ENCODE measurements at places on chromosomes 16 and 17. TPM values are rescaled to one million over a fixed set of nuclear protein-coding genes. Genes with fewer than 3 reads are reported as not detected.

DNA sequence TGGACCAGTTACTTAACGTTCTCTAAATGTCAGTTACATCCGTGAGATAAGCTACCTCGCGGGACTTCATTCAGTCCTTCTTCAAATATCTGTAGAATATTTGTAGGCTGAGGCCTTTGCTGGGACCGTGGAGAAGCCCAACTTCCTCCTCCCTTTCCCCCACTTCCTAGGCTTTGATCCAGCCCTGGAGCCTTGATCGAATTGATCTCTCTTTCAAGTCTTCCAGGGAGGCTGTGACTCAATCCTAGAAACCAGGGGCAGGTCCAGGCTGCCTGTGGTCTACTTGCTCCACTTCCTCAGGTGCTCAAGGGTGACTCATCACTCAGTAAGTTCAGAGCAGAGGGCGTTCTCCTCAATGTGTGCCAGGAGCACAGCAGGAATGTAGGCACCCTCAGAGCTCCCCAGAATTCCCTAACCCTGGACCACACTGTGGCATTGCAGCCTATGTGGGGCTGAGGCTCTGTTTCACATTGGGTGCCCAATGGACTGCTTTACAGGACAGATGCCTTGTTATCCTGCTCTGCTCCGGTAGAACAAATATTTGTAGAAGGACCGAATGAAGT, 11.2 kb upstream of the CEP20 start:
- DNase-seq = no peak
- peaks cover 2% of the 10 kb centered on the region for H3K4me1 ChIP-seq
- H3K4me3 ChIP-seq = no peak overlapping the region
- H3K27me3 ChIP-seq = no peaks in the 10 kb centered on the region
- H3K36me3 ChIP-seq = no peaks in the 10 kb centered on the region

DNA sequence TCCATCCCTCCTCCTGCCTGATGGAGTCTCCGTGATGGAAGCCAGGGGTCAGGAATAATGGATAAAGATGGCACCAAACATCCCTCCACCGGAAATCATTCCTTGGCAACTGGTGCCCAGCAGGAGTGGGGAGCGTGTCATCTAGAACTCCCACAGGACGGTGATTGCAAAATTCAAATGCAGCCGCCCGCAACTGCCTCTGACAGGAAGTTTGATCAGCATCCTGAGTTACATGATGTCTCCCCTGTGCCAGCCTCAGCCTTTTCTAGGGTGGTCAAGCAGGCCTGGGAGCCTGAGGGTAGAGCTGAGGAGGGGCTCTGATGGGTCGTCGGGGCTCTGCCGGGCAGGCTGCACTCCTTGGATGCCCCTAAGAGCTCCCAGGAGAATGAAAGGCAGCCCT, 52.8 kb downstream of the GSG1L start:
- no peak overlapping the region for H3K4me3 ChIP-seq
- peaks cover 31% of the 10 kb centered on the region for H3K27me3 ChIP-seq
- no peaks in the 10 kb centered on the region for H3K36me3 ChIP-seq
- H3K4me1 ChIP-seq = no peaks in the 10 kb centered on the region

GRCh38 chr17:6408276-6408675, 26.6 kb downstream of the AIPL1 start:
- H3K27me3 ChIP-seq = peaks cover 5% of the 10 kb centered on the region
- no peaks in the 10 kb centered on the region for H3K36me3 ChIP-seq
- no peaks in the 10 kb centered on the region for H3K4me1 ChIP-seq

- no peak overlapping the region for H3K4me3 ChIP-seq
- H3K4me1 ChIP-seq = peaks cover 27% of the 10 kb centered on the region
- no peaks in the 10 kb centered on the region for H3K36me3 ChIP-seq
- H3K27ac ChIP-seq = no peak overlapping the region
These were observed 753 bp downstream of the SLC16A11 start for GRCh38 chr17:7043182-7043496.

- peaks cover 23% of the 10 kb centered on the region for H3K4me1 ChIP-seq
- peaks cover 20% of the 10 kb centered on the region for H3K36me3 ChIP-seq
- no peak overlapping the region for H3K4me3 ChIP-seq
- peak overlapping the region; percentile 85 for H3K27ac ChIP-seq
- no peaks in the 10 kb centered on the region for H3K27me3 ChIP-seq
These were observed 42.3 kb downstream of the PIPOX start for GRCh38 chr17:29085223-29085622.

DNA sequence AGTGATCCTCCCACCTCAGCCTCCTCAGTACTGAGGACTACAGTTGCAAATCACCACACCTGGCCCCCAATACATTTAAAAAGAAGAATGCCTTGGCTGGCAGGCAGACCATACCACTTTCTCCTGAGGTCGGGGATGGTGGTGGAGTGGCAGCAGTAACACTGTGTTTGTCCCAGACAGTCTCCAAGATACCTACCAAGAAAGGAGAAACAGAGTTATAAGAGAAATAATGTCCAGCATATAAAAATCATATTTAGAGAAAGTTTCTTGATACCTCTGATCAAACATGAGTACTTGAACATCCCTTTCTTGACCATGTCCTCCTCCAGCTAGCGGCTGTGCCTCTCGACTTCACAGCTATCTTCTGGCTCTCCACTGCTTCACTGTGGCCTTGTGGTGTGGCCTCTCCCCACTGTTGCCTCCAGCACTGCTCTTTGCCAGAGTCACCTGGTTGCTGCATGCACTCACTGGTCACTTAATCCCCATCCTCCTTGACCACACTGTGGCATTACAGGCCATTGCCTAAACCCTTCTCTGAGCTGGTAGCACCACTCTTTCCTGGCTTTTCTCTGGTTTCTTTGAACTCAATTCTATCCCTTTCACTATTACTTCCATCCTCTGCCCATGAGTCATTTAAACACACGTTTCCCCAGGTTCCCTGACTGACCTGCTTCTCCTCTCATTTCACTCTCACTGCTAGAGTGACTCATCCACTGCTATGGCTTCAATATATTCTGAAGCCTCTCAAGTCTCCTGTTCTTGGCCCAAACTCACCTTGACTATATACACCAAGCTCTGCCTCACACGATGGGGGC, 45.2 kb downstream of the XPO6 start:
- H3K4me1 ChIP-seq = no peaks in the 10 kb centered on the region
- no peak overlapping the region for H3K4me3 ChIP-seq
- no peak overlapping the region for H3K27ac ChIP-seq
- H3K27me3 ChIP-seq = no peaks in the 10 kb centered on the region
- DNase-seq = no peak

DNA sequence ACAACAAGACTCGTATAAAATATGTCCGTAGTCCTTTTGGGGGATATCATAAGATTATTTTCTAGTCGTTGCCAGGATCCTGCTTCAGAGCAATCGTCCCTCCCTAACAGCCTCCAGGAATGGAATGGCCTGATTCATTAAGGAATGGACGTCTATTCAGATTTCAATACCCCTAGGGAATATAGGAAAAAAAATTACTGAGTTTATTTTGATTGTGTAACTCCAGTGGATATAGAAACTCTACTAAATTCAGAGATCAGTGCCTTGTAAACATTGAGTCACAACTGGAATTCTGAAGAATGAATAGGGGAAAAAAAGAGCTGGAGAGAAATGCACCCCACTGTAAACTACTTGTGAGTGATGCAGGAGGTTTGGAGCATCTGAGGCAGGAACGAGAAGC, 1171.5 kb upstream of the GOT2 start:
- H3K27me3 ChIP-seq = no peaks in the 10 kb centered on the region
- peaks cover 15% of the 10 kb centered on the region for H3K4me1 ChIP-seq
- no peaks in the 10 kb centered on the region for H3K36me3 ChIP-seq
- H3K4me3 ChIP-seq = no peak overlapping the region
- DNase-seq = no peak
- H3K27ac ChIP-seq = no peak overlapping the region

DNA sequence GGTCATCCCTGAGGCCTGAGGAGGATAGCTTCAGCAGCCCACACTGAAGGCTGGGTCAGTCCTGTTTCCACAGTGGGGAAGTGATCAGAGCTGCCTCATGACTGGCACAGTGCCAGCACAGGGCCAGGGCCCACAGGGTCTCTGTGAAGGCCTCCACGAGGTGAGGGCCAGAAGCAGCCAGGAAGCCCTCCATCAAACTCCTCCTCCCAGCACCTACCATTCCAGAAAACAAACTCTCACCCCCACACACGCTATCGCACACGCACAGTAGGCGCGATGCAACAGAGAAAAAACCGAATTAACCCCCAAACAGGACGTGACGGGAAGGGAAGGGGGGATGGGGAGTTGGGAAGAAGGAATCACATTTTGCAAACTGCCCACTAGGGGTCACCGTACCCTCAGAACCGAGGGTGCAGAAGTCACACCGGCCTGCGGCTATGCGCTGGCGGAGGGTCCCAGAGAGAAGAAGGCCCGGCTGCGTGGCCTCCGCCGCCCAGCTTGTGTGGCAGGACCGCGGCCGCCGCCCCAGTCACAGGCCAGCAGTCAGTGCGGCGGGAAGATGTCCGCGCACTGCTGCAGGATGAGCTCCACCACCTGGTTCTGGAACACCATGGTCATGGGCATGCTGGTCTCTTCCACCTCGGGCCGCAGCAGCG, 37.6 kb downstream of the ARHGAP27 start:
- peaks cover 18% of the 10 kb centered on the region for H3K27me3 ChIP-seq
- H3K27ac ChIP-seq = no peak overlapping the region
- H3K4me3 ChIP-seq = no peak overlapping the region
- peak; percentile 69 for DNase-seq
- peaks cover 1% of the 10 kb centered on the region for H3K4me1 ChIP-seq
- peaks cover 8% of the 10 kb centered on the region for H3K36me3 ChIP-seq

GRCh38 chr16:14284371-14284770, 213.3 kb downstream of the MRTFB start:
- H3K27ac ChIP-seq = peak overlapping the region; percentile 44
- DNase-seq = no peak
- no peaks in the 10 kb centered on the region for H3K36me3 ChIP-seq
- peak overlapping the region; percentile 91 for H3K4me3 ChIP-seq
- peaks cover 2% of the 10 kb centered on the region for H3K27me3 ChIP-seq

GRCh38 chr17:15411384-15412198, 55.8 kb downstream of the CDRT4 start:
- H3K4me3 ChIP-seq = no peak overlapping the region
- DNase-seq = no peak
- H3K36me3 ChIP-seq = no peaks in the 10 kb centered on the region
- H3K27me3 ChIP-seq = no peaks in the 10 kb centered on the region

GRCh38 chr16:19856120-19856519, 28.5 kb downstream of the GPRC5B start:
- peaks cover 3% of the 10 kb centered on the region for H3K4me1 ChIP-seq
- no peak overlapping the region for H3K27ac ChIP-seq
- H3K27me3 ChIP-seq = no peaks in the 10 kb centered on the region
- H3K36me3 ChIP-seq = peaks cover 31% of the 10 kb centered on the region
- DNase-seq = no peak

DNA sequence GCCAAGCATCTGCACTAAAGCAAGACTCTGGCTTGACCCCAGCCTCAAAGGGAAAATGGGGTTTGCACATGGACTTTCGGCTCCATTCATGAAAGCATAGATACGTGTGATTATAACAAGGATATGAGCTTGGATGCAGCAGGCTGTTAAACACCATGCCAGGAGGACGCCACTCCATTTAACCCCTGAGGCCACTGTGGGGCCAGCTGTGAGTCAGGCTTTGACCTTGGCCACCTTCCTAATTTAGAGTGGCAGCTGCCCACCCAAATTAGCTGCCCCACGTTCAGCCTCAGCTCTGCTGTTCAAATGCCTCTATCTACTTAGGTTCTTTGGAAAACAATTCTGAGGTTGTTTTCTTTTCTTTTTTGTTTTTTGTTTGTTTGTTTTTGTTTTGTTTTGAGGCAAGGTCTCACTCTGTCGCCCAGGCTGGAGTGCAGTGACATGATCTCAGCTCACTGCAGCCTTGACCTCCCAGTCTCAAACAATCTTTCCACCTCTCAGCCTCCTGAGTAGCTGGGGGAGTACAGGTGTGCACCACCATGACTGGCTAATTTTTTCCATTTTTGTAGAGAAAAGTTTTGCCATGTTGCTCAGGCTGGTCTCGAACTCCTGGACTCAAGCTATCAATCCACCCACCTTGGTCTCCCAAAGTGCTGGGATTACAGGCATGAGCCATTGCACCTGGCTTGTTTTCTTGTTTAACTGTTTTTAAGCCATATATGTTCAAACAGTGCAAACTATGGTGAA, 23.2 kb upstream of the KIFC3 start:
- H3K4me3 ChIP-seq = no peak overlapping the region
- H3K4me1 ChIP-seq = peaks cover 44% of the 10 kb centered on the region
- no peaks in the 10 kb centered on the region for H3K36me3 ChIP-seq
- no peak for DNase-seq
- H3K27me3 ChIP-seq = peaks cover 13% of the 10 kb centered on the region

DNA sequence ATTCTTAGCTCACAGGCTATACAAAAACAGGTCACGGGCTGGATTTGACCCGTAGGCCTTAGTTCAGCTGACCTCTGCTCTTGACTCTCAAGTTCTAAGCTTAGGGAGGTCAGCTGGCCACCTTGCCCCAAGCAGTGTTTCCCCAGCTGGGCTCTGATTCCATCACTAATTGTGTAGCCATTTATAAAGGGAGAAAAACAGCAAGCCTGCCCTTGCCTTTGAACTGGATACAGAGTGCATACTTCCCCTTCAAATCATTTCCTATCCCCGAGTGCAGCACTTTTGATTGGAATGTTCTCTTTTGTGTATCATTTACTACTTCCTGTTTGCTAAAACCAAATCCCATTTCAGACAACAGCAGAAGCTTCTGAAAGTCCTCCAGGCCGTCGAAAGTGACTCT, 153.6 kb downstream of the KATNIP start:
- H3K27me3 ChIP-seq = no peaks in the 10 kb centered on the region
- no peaks in the 10 kb centered on the region for H3K4me1 ChIP-seq
- DNase-seq = no peak
- H3K4me3 ChIP-seq = no peak overlapping the region
- H3K27ac ChIP-seq = no peak overlapping the region

DNA sequence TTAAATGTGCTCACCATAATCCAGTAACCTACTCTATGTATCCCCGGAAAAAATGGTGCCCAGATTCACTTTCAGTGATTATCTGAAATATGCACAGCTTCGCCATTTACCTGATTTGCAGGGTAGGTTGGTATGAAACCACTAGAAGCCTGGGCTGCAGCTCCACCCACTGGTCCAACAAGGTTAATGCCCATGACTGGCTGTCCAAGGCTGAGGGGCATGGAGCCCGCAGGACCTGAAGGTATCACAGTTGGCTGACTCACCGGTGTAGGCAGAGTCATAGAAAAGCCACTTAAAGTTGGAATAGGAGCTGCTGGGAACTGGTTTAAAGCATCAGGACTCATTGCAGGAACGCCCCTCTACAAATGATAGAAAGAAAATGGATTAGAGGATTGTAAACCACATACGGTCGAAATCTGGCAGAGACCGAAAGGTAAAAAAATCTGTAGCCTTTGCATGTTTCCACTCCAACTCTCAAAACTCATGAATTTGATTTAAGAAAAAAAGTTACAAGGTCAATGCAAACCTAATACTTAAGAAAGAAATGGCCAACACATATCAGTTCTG, 38.6 kb downstream of the SYNRG start:
- no peaks in the 10 kb centered on the region for H3K4me1 ChIP-seq
- no peak for DNase-seq
- H3K36me3 ChIP-seq = peaks cover 58% of the 10 kb centered on the region
- no peaks in the 10 kb centered on the region for H3K27me3 ChIP-seq
- no peak overlapping the region for H3K4me3 ChIP-seq
- H3K27ac ChIP-seq = no peak overlapping the region

- no peak overlapping the region for H3K27ac ChIP-seq
- H3K4me3 ChIP-seq = no peak overlapping the region
- H3K4me1 ChIP-seq = peaks cover 4% of the 10 kb centered on the region
- no peak for DNase-seq
- peaks cover 10% of the 10 kb centered on the region for H3K36me3 ChIP-seq
These were observed 187.7 kb downstream of the LGALS9B start for GRCh38 chr17:20279631-20280030.

GRCh38 chr17:70123193-70123592, 46.1 kb upstream of the KCNJ2 start:
- no peak overlapping the region for H3K27ac ChIP-seq
- peaks cover 22% of the 10 kb centered on the region for H3K4me1 ChIP-seq
- no peak for DNase-seq
- H3K36me3 ChIP-seq = peaks cover 14% of the 10 kb centered on the region

Gene SLFN13
- total RNA-seq = 33.6 TPM

Gene DRC3
- 15.4 TPM for total RNA-seq

Gene SLC5A2
- total RNA-seq = 0.62 TPM

Data from progenitor cell of endocrine pancreas (in vitro differentiated cells).